GDM1 (cell line): ENCODE measurements at places on chromosomes 12 and 14.

- DNase-seq, result no peak
These were observed 138.7 kb upstream of the MED13L start for GRCh38 chr12:116416166-116416565.

DNA sequence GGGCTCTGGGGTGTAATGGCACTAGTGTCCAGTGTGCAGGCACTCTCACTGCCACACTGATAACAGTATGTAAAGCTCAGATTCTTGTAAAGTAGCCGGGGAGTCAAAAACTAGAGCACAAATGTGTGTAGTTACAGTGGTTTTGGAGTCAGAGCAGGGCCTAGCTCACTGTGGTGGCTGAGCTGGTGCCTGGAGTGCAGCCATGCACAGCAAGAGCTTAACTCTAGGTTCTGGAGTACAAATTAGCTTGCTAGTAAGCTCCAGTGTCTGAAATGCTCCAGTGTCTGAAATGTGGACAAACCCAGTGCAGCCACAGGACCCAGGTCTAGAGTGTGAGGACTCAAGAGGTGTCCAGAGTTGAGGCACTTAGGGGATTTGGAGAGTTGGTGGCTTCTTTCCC lies 149.2 kb downstream of the MSRB3 start:
- no peak for DNase-seq

DNA sequence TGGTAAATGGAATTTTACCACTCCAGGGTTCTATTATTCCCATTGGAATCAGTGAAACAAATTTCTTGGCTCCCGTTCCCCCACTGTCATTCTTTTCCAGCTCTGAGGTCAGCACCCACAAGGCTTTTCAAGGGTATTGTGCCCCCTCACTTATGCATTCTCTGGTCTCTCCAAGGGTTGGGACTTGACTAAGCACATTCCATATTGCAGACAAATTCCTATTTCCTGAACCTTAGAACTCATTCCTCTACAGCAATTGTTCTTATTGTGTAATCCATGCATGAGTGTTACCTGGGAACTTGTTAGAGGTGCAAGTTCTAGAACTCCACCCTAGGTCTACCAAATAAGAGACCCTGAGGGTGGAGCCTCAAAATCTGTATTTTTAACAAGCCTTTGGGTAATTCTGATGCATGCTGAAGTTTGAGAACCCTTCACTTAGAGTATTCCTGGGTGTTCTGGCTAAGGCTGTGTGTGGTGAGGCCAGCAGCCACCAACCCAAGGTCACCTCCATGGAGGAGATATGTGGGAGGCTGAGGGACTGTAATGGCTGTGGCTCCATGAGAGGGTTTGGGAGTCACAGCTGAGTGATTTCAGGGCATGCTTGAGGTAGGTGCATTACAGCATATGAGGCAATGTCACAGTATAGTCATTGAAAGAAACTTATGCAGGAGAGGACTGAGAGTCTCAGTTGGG lies 150.9 kb downstream of the TTC6 start:
- no peak for DNase-seq

DNA sequence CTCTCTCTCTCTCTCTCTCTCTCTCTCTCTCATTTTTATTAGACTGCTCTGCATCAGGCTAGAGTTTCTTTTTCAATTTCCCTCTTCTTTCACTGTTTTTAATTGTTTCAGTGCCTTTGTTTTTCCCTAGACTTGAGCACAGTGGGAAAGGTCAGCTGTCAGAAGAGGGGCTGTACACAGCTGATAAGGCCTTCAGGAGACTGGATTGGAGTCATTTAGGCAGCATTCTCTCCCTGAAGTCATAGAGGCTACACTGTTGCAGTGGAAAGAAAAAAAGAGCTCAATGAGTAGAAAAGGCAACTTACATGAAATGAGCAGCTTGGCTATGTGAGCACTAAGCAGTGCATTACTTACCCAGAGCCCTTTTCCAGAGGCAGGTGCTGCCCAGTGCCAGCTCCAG lies 456.9 kb downstream of the NRXN3 start:
- DNase-seq, result no peak

GRCh38 chr14:63875311-63875710 lies 22.5 kb downstream of the SYNE2 start:
- DNase-seq, result no peak

- no peak for DNase-seq
These were observed 31.9 kb downstream of the A2M start for GRCh38 chr12:9083793-9084192.

DNA sequence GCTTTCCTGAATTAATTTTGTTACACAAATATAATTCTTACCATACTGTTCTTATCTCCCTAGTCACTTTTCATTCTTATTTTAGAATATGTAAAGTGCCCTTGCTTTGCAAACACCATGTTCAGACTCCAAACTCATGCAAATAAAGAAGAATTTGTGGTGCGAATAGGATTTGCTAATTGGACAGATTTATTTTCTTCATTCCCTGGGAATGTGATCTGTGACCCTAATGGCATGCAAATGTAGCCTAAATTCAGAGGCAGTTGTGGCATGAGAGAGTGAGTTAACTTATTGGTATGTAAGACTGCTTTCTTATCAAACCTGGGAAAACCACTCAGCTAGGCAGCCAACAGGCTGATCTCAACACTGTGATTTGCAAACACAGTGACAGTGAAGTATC lies 10.0 kb downstream of the CAPZA3 start:
- DNase-seq, result no peak

GRCh38 chr14:68577802-68578541 lies 214.9 kb downstream of the ZFP36L1 start:
- no peak for DNase-seq

GRCh38 chr12:84726780-84727179 lies 185.8 kb downstream of the SLC6A15 start:
- DNase-seq, result no peak

DNA sequence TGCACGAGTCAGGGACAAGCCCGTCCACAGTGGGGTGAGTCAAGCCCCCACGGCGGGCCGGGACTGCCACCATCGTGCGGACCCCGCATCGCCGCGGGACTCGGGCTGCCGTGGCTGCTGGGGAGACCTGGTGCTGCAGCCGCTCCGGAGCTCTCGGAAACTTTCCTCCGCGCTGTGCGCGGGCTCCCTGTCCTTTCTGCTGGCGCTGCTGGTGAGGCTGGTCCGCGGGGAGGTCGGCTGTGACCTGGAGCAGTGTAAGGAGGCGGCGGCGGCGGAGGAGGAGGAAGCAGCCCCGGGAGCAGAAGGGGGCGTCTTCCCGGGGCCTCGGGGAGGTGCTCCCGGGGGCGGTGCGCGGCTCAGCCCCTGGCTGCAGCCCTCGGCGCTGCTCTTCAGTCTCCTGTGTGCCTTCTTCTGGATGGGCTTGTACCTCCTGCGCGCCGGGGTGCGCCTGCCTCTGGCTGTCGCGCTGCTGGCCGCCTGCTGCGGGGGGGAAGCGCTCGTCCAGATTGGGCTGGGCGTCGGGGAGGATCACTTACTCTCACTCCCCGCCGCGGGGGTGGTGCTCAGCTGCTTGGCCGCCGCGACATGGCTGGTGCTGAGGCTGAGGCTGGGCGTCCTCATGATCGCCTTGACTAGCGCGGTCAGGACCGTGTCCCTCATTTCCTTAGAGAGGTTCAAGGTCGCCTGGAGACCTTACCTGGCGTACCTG lies 1.1 kb downstream of the PDE3A start:
- no peak for DNase-seq

- no peak for DNase-seq
These were observed 477 bp downstream of the OAS3 start for GRCh38 chr12:112938751-112939150.

DNA sequence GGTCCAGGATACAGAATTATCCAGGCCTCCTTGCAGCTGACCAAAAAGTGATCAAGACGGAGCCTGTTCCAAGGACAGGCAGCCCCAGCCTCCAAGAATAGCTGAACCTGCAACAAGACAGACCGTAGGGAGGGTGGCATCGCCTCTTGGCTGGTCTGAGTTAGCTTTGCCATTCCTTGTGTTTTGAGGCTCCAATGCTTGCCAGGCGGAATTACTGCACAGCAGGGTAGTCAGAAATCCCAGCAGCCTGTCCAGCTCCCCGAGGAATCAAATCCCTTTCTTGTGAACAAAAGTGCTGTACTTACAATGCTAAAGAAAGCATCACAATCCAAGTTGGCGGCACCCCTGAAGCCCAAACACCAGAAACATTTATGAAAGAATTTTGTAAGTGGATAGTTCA lies 246.9 kb downstream of the TMEM132C start:
- no peak for DNase-seq

DNA sequence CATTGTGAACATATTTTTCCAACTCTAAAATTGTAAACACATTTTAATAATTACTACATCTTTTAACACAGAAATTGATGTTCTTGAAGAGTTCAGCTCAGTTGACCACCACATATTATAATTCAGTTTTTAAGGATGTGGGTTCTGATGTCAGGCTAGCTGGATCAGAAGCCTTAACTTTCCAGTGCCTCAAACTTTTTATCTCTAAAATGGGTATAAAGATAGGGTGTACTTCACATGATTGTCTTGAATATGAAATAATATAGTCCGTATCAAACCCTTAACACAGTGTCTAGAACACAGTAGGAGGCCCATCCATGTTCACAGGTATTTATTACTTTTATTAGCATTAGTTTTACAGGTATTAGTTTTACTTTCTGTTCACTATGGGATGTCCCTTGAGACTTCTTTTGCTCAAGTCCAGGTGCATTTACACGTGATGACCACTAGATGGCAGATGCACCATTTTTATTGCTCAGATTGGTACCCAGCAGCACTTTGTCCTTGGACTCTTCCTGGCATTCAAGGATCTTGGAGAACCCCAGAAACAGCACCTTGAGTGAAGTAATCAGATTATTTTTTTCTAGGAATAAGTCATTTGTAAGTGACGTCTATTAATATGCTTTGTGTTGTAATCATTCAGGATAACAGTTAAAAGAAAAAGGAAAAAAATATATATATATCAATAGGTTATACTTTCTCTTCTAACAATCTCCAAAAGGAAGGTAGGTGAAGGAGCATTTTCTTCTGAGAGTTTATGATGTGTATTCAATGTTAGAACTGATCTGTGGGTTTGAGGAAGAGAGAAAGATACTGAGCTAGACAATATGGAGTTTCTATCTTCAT lies 580.2 kb downstream of the ETNK1 start:
- no peak for DNase-seq

DNA sequence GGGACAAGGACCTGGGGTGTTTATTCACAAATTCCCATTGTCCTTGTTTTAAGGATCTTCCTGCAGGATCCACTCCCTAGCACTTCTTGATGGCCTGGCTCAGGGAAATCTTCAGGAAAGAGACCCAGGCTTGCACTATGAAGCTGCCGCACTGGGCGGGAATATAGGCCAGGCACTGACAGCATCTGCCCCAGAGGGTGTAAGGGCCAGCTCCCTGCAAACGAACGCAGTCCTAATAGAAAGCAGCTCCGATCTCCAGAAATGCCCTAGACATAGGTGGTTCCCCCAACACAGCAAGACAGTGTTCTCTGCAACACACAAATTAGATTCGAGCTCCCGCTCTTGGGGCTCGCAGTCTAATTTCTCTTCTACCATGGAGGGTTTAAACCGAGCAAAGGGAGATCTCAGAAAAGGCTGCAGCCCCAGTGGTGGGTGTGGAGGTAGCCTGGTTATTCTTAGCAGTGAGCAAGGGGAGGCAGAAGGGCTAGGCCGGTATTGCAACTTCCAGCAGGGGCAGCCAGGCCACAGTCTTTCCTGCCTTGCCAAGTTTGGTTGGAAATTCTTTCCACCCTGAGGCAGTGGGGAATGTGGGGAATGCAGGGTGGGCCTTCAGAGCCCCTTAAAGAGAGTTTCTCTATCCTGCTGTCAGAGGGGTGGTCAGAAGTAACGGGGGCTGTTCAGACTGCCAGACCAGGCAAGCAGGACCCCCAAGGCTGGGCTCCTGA lies 16.1 kb upstream of the WSCD2 start:
- DNase-seq, result no peak

DNA sequence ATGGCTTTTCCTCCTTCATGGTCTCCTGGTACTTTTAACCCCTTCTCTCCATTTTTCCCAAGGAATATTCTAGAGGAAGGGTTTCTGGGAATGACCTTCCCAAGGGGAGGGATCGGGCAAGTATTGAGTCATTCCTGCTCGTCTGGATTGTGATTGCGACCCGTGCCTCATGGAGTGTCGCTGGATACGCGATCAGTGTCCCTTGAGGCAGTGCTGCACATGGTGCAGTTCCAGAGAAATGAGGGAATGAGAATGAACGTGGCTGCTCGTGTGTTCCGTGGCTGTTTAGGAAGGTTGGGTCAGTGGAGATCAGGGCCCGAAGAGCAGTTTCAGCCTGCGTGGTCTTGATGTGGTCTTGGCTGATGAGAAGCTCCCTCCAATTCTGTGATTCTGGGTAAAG lies 234.4 kb downstream of the CACNA1C start:
- no peak for DNase-seq

DNA sequence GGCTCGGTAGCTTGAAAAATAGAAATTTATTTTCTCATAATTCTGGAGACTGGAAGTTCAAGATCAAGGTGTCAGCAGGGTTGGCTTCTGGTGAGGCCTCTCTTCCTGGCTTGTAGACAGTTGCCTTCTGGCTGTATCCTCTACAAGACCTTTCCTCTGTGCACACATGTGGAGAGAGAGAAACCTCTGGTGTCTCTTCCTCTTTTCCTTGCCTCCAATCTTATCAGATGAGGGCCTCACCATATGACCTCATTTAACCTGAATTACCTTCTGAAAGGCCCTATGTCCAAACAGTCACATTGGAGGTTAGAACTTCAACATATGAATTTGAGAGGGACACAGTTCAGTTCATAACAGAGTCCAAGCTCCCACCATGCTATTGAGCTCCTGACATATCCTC lies 166.4 kb downstream of the TTC8 start:
- DNase-seq, result no peak

DNA sequence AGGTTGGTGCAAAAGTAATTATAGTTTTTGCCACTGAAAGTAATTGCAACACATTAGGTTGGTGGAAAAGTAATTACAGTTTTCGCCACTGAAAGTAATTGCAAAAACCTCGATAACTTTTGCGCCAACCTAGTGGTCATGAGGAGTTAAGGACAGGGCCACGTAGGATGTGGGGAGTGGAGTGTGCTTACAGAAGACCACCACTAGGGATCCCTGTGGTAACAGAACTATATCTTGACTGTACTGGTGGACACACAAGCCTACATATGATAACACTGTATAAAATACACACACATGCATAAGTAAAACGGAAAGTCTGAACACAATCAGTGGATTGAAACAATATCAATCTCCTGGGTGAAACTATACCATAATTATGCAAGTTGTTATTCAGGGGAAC lies 187.4 kb upstream of the ABCD2 start:
- DNase-seq, result no peak

GRCh38 chr14:105279642-105280361 lies 21.0 kb downstream of the BRF1 start:
- DNase-seq, result no peak

- DNase-seq, result no peak
These were observed 67.3 kb upstream of the HOXC13 start for GRCh38 chr12:53871367-53871766.

DNA sequence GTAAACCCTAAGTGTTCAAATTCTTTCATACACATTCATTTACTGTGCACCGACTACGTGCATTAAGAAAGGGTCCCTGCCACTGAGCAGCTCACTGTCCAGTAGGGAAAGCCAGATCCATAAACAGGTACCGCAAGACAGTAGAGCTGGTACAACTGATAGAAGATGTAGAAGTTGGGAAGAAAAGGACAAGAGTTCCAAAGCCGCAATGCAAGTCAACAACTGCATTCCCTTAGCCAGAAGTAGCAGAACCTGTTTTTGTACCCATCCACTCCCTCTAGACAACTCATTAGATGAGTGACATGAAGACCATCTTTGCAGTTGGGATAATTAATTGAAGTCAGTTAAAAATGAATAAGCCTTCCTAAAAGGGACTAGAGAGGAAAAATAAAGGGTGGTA lies 1.3 kb downstream of the SENP1 start:
- DNase-seq, result no peak

GRCh38 chr12:34395056-34396005 lies 373.0 kb downstream of the ALG10 start:
- no peak for DNase-seq

GRCh38 chr12:1212526-1212925 lies 221.5 kb downstream of the ERC1 start:
- no peak for DNase-seq
